ENCODE measurements at places on chromosomes 5 and 9.

- DNase-seq: no peak
Observed at GRCh38 chr5:1936413-1936812, 53.7 kb upstream of the IRX4 start.

DNA sequence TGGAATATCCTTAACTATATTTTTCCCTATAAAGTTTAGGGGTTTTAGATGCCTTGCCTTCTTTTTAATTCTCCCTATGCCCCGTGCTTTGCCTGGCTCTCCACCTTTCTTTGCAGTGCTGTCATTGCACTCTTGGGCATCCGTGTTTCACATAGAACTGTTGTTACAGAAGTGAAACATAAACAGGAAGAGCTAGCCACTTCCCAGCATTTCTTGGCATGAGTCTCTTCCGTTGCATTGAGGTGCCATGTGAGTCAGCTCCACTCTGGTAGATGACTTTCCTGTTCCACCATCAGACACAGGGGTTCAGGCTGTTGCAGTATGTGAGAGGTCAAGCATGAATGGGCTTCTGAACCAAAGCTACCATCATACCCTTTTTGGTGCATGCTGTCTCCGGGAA is 73.4 kb downstream of the ANGPTL2 start:
- DNase-seq: peak; percentile 29

DNA sequence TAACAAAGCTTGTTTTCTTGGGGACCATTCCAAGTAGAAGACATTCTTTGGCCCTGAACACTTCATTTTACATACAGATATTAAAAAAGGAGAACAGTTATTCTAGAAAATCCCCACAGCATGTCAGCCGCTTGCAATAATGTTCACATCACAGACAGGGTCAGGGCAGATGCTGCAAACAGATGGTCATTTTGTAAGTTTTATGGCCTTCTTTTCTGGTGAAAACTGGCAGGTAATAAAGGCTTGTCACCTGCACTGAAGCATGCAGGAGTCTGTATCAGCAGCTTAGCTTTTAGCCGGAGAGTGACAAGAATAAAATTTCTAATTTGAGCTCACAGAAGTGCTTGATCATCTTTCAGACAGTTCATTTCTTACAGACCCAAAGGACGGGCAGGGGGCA is 220.9 kb upstream of the DAP start:
- DNase-seq: no peak

DNA sequence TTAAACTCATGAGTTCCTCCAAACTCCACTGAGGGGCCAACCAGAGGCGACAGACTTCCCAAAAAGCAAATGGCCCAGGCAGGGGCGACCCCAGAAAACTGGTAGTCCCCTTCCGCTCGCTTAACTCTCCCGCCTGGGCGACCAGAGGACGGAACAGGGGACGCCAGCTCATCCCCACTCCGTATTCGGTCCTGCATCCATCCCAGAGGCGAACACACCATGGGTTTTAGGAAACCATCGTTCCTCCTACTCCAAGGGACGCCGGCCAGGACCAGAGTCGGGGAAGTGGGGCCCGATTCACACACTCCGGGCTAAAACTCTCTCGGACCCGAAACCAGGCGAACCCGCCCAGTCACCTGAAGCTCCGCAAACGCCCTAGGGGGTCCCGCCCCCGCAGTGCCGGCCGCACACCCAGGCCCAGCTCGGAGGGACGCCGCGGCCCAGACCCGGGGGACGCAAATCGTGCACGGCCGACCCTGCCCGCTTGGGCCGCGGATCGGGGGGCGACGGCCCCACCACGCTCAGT is 478 bp downstream of the TEX10 start:
- DNase-seq: peak; percentile 5

DNA sequence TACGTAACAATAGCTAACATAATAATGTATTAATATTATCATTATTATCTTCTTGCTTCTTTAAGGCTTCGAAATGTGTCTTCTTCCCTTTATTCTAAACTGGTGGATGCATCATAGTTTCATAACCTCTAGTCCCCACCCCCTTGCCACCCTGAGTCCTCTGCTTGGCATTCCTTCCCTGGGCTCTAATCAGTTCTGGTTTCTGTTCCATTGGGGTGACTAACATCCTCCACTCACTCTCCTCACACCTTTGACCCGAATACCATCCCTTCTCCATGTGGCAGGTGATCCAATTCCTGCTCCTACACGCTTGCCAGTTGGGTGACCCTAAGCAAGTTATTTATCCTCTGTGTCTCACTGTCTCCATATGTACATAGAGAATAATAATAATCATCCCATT is 286.1 kb downstream of the TRPM3 start:
- DNase-seq: no peak

DNA sequence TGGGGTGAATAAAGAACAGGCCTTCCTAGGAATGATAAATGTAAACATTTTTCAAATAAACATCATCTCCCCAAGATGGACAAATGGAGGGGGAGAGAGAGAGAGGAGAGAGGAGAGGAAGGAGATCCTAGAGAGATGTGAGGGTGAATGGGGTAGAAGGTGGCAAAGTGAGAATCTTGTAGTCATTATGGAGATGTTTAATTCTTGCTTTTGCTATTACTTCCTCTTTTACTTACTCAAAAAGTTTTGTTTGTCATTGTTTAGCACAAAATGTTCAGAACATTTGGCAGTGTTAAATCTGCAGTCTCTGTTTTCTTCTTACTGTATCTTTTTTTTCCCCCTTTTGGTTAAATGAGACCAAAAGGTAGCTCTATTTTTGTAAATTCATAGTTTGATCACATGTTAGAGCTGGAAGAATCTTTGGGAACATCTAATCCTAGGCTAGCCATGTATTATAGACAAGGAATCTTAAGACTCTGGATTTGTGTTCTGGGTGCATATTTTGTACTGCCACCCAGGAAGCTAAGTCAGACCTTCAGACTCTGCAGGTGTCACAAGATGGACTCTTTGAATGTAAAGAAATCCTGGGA is 266.1 kb downstream of the NTRK2 start:
- DNase-seq: no peak

GRCh38 chr5:119368238-119368630 is 12.4 kb downstream of the TNFAIP8 start:
- peak; percentile 29 for DNase-seq

DNA sequence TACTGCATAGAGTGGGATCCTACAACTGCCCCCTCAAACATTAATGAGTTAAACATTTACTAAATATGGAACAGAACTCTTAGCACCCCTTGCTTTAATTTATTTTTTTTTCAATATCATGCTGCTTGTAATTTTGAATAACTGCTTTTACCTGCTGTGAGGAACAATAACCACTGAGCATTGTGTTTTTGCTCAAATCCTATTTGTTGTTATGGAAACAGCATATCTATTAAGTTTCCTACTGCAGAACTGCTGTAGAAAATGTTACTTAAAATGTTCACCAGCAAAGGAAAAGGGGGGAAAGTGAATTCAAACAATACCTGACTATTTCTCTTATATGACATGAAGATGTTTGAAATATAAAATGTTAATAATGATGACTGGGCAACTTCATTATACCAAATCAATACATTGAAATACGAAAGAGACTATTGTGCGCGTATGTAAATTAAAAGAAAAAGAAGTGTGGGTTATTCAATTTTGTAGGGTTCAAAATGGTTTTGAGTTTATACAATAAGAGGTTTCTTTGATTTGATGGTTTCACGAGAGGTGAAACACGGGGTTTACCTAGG is 1043.8 kb upstream of the NUDT12 start:
- DNase-seq: no peak

GRCh38 chr9:69744688-69745380 is 15.0 kb downstream of the PTAR1 start:
- no peak for DNase-seq

GRCh38 chr5:172775326-172776234 is 4.6 kb upstream of the DUSP1 start:
- no peak for DNase-seq

GRCh38 chr5:119072496-119072895 is 1.6 kb downstream of the DMXL1 start:
- no peak for DNase-seq

GRCh38 chr5:177600508-177601018 is 631 bp downstream of the B4GALT7 start:
- no peak for DNase-seq

DNA sequence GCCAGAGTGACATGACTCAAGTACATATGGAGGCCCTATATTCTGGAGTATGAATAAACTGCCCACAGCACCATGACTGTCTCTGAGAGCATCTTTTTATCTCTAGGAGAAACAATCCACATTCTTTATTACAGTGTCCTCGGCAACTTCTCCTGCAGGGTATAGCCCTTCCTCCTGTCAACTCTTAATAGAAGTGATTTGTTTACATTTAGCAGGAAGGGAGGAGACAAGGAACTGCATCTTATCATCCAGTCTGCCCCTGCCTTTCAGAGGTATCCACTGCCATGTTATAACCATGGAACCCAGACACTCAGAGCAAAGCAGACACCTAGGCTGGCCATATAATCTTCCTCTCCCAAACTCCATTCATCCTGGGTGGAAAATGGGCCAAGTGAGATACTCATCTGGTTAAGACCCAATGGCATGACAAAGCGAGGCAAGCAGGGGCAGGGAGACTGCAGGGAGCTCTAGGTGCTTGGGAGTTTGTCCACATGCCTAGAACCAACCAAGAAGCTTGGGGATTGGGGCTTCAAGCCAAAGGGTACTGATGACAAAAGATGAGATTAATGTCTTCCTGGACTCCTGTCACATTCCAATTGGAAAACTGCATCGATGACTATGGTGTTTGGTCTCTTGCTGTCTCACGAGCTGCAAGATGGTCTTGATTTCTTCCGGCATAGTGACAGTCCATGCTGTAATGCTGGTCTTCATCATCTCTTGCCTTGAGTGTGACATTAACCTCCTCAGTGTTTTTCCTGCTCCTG is 620.5 kb upstream of the KLF4 start:
- no peak for DNase-seq
